ENCODE measurements at places on chromosomes 13 and 19. TPM values are rescaled to one million over a fixed set of nuclear protein-coding genes. Genes with fewer than 3 reads are reported as not detected.

- DNase-seq, result peak; percentile 25
Measured at GRCh38 chr19:9531933-9532332, 6.5 kb downstream of the ZNF426 start.

DNA sequence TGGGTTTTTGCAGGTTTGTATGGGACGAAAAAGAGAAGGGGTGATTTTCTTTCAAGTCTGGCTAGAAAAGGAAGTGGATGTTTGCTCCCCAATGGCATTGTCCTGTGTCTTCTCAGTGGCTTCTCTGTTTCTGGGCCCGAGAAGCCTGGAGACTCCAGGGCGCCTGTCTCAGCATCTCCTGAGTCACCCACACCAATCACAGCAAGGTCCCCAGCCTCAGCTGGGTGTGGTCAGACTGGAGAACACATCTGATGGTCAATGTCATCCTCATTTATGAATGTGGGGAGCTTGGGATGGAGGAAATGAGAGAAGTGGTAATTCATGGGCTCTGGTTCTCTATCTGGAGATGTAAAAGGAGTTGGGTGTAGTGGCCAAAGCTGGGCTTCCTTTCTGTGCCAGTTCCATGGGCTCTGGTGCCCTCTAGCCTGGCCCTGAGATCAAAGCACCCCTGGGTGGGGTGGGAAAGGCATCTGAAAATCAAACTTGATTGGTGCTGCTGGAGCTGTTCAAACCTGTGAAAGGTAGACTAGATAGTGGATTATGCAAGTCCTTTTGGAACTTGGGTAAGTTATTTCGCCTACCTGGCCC is 13.4 kb downstream of the RASL11A start:
- DNase-seq, result peak; percentile 52

- DNase-seq, result no peak
Measured at GRCh38 chr19:13693889-13694288, 70.4 kb upstream of the MRI1 start.

DNA sequence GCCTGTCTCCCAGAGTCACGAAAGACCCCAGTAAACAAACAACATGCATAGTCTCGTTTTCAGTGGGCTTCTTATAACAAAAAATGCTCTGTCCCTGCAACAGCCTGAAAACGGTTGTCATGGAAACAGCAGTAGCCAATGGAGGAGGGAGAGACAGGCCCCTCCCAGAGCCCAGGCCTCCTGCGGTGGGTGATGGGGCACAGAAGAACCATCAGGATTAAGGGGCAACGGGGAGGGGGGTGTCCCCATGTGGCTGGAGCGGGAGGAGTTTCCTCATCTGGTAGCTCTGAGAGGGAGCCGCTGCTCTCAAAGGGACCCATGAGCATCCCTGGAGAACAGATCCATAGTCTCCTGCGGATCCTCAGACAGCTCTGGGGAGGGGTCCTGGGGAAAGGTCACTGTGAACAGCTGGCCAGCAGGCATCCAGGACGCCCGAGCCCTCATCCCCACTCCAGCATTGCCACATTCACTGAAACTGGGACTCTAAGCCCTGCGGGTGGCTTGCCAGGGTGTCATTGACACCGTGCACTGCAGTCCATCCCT is 37.5 kb upstream of the PNMA8B start:
- no peak for DNase-seq

- no peak for DNase-seq
Measured at GRCh38 chr19:50016225-50016807, 8.9 kb downstream of the VRK3 start.

DNA sequence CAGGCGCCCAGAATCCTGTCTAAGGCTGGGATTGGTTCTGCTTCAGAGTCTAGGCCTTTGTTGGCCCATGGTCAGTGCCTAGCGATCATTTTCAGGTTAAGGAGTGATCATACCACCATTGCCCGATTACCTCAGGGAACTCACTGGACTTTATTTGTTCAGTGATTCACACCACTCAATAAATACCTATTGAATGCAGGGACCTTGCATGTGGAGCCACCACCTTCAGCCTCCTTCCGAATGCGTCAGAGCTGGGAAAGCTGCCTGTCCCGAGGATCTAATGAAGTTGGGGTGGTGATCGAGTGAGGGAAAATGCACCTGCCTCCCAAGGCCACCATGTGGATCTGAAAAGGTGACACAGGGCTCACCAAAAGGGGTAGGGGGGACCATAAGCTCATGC is 40.0 kb upstream of the POU2F2 start:
- no peak for DNase-seq

DNA sequence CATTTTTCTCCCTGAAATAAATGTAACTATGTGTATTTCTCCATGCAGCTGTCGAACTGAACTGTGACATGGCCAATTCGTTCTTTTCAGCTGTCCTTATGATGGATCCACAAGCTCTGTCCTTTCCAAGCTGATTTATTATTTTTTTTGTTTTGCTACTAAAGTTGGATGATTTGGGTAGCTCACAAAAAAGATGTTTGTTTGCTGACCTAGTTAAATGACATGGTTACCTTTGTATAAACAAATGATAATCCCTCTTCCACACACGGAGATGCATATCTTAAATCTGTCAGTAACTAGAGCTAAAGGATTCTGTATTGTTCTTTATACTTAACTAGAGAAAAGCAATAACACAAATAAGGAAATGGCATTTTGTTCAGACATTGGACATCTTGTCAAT is 884.3 kb upstream of the PCDH20 start:
- DNase-seq, result no peak

NDFIP2 gene
- total RNA-seq, result 160 TPM

PPP1R15A gene
- 51.6 TPM for total RNA-seq
